Right kidney (tissue), 9 donors: ENCODE measurements at places on chromosomes 3 and 15.

DNA sequence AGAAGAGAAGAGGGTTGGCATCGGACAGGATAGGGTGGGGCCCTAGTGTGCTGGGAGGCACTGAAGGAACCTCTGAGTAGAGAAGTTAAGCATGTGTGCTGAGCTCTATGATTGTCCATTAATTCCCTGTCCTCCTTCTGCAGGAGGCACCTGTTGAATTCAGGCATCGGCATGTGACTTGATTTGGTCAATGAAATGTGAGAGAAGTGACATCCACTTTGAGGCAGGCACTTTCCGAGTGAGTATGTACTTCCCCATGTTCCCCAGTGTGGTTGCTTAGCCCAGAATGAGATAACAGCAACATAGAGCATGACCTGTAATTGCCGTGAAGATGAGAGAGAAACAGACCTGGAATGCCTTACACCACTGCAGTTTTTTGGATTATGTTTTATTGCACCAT, 224.8 kb downstream of the RPLP1 start:
- no peak for DNase-seq

DNA sequence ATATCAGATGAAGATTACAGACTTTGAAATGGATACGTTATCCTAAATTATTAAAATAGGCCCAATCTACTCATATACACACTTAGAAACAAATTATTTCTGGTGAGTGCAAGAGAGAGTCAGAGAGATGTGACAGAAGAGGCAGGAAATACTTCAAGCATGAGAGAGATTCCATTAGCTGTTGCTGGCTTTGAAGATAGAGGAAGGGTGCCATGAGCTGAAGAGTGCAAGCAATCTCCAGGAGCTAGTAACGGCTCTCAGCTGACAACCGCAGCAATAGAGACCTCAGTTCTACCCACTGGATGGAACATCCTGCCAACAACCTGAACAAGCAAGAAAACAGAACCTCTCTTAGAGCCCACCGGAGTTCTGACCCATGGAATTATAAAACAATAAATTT, 270.7 kb upstream of the SLITRK3 start:
- no peak for DNase-seq

GRCh38 chr3:132537297-132537696, 59.8 kb upstream of the ACKR4 start:
- DNase-seq: no peak

DNA sequence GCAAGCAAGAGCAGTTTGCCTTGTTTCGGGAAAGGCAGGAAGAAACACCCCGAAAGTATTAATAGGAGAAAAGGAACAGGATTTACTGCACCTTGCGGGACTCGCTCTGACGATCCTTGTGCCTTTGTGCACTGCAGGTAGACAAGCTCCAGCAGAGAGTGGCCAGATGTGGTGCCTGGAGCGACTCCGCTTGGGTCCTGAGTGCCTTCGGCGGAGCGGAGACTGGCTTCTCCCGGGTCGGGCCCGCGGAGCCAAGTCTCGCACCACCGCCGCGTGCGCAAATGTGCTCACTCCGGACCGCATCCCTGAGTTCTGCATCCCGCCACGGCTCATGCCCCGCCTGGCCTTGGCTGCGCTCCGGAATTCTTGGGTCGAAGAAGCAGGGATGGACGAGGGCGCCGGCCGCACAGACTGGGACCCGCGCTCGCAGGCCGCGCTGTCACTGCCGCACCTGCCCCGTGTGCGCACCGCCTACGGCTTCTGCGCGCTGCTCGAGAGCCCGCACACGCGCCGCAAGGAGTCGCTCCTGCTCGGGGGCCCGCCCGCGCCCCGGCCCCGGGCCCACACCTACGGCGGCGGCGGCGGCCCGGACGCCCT, 769 bp downstream of the C2CD4A start:
- DNase-seq: peak; percentile 63

GRCh38 chr3:141887051-141887450, 10.6 kb downstream of the ATP1B3 start:
- no peak for DNase-seq

DNA sequence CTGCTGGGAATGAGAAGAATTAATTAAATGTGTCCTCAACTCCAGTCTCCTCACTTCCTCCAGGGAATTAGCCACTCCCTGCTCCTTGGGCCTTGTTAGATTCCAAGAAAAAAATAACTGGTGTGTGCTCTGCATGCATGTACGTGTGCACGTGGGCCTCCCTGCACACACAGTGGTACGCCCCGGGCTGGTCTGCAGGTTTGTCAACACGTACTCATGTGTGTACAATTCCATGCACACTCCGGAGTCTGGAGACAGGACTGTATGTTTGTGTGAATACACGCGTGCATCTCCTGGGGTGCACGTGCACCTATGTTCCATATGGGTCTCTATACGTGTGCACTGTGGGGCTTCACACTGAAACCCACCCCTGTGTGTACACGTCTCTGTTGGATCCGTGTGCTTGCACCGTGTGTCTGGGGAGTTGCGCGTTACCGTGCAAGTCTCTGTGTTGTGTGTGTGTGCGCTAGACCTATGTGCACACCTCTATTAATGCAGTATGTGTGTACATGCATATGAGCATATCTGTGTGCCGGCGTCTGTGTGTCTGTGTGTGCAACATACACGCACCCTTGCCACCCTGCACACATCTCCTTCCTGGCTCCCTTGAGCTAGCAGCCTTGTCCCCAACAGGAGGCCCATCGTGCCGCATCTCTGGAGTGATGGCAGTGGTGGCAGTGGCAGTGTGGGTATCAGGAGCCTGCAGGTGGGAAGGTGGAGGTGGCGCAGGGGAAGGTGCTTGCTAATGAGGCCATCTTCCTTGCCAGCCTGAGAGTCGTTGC, 210.1 kb downstream of the TBC1D2B start:
- no peak for DNase-seq

- no peak for DNase-seq
These were observed 21.5 kb upstream of the DUT start for GRCh38 chr15:48309740-48310139.

- no peak for DNase-seq
These were observed 49.6 kb downstream of the WDR72 start for GRCh38 chr15:53709821-53710220.

- DNase-seq: no peak
These were observed 198.6 kb upstream of the IL12A start for GRCh38 chr3:159789742-159790635.

DNA sequence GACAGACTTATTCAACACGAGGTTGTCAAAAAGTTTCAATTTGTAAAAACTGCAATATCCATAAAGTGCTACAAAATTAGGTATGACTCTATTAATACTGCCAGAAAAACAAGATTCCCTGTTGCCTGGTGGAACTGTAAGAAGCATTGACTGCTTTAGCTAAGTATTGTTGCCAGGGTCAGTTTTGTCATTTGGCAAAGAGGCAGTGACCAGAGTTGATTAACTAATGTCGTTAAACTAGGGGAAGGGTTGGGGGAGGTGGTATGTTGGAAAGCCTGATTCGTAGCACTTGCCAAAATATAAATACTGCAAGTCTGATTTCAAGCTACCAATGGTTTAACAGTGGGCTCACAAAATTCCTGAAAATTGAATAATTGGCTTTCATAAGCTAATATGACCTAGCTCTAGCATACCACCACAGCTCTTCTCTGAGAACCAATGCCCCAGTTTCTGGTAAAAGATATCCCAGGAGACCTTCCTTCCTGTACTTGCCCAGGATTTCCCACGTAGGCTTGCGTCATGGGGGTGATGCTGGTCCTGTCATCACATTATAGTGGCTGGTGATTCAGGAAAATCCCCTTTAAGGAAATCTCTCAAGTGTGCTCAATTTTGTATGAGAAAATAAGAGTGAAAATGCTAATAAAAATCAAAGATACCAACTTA, 266.4 kb upstream of the TBC1D5 start:
- DNase-seq: no peak

GRCh38 chr15:51731549-51732267, 5.7 kb downstream of the LYSMD2 start:
- no peak for DNase-seq

DNA sequence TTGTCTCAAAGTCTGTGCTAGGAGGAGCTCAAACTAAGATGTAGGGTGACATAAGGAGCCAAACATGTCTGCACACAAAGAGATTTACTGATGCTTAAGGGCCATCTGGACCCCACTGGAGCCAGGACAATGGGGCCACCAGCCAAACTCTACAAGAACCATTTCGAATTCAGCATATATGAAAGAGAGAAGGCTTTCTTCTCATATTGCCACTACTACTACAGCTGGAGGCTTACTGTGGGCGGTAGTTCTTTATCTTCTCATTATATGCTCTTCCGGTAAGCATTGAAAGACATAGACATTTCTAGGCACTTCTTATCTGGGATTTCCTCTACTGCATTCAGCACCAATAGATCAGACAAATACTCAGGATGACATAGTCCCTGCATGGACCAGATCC, 404.4 kb upstream of the PROK2 start:
- no peak for DNase-seq

GRCh38 chr3:142098964-142099363, 50.4 kb downstream of the TFDP2 start:
- no peak for DNase-seq

DNA sequence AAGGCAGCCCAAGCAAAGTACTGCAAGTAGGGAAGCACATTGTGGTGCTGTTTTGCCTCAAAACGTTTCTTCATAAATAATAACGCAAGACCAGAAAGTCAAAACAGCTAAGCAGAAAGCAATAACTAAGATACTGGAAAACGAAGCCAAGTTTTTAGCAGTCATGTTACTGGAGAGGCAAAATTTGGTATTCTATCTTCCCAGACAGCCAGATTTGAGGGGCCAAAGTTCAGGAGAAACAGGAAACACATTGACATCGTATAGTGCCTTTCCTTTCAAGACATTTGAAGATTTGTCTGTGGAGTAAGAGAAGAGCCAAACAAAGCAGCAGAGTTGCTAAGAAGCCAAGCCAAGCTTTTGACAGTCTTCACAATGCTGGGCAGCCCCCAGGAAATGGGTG, 843.6 kb upstream of the NECTIN3 start:
- DNase-seq: no peak

DNA sequence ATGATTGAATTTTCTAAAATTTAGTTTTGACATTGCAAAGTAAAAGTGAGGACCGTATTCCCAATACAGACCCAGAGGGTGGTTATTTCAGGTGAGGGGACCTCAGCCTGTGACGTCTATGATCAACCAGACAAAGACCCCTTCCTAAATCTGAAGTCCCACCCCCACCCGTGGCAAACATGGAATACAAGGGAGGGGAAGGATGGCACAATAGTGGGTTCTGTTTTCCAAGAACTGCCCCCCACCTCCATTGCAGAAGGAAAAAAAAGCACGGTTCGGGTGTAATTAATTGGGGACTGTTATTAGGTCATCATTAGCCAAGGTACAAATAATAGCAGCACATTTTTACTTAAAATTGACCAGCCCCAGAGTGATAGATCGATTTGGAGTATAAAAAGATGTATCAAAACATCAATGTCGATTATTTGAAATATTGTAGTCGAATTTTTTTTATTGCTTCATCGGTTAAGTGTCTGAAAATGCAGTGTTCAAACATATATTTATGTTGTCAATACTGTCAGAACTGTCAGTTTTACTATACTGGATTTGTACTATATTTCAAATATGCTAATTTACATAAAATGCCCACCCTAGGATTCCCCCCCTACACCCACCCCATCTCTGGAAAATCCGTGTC, 7.5 kb upstream of the MEIS2 start:
- DNase-seq: no peak

- DNase-seq: no peak
These were observed 12.3 kb upstream of the CDAN1 start for GRCh38 chr15:42749266-42749665.

DNA sequence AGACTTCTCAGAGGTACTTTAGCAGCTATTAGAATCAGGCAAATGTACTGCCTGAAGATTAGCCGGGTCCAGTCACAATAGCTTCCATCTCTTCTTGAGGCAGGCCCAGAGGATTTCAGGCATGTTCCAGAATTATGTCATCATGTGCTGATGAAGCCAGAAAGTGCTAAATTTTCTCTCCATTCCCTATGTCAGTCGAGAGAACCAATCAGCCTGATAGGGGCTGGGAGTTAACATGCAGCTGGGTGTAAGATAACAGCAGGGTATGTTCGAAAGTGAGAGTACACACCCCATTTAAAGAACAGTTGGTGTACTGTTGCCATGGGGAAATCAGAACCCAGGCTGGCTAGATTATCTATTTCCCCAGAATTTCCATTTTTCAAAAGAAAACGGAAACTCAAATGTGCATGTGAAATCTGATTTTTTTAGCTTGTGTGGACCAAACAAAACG, 48.7 kb downstream of the MYH15 start:
- no peak for DNase-seq

GRCh38 chr15:87724330-87724729, 532.2 kb downstream of the NTRK3 start:
- no peak for DNase-seq

DNA sequence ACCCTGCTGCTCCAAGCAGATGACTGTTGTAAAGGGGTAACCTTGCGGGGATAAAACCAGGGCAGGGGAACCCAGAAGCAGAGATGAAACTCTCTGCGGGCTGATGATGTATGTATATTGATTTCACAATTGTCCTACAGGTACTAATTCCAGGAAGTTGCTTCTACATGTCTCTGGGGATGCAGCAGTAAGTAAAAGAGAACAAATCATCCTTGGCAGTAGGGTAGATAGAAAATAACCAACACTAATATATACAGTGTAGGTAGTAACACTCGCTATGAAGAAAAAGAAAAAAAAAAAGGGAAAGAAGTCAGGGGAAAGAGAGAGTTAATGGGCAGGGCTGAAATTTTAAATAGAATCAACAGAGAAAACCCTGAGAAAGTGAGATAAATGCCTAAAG, 50.2 kb downstream of the EPHA3 start:
- DNase-seq: no peak

- DNase-seq: no peak
These were observed at the start of gene CDHR4 for GRCh38 chr3:49799761-49800160. TSS of gene CDHR4 (minus strand) at chr3:49799873. CDS start at chr3:49799812, 61 bp downstream.

DNA sequence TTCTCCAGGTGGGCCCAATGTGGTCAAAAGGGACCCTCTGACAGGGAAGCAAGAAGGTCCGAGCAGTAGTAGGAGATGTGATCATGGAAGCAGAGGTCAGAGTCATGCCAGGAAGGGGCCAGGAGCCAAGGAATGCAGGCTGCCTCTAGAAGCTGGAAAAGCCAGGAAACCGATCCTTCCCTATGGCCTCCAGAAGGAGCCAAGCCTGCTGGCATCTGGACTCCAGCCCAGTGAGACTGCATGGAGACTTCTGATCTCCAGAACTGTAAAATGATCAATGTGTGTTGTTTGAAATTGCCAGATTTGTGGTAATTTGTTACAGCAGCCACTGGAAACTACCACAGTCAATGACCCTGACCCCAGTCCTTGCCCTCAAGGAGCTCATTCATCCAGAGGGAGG, 56.8 kb upstream of the SPATA12 start:
- no peak for DNase-seq

DNA sequence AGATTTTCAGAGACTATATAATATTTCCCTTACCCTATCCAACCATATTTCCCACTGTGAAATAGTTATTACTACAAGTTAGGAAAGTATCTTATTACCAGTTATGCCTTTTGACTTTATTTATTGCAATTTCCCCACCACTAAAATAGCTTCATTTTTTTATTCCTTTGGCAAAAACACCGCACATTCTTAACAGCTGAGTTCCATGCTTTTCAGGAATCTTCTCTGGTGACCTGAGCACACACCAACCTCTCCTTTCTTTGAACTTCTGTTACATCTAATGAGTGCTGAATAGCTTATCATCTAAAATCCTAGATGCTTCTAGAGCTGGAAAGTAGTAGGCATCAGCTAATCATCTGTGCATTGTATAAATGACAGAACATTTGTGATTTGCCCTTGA, 99.1 kb downstream of the UBE2E2 start:
- DNase-seq: no peak
